ENCODE measurements at places on chromosomes 5 and 9. TPM values are rescaled to one million over a fixed set of nuclear protein-coding genes. Genes with fewer than 3 reads are reported as not detected.

- H3K27ac ChIP-seq = no peak overlapping the region
- no peak overlapping the region for H3K4me3 ChIP-seq
- no peaks in the 10 kb centered on the region for H3K36me3 ChIP-seq
- no peaks in the 10 kb centered on the region for H3K4me1 ChIP-seq
- DNase-seq = no peak
Measured at GRCh38 chr9:109755040-109755439, 25.0 kb upstream of the PALM2AKAP2 start.

- H3K27me3 ChIP-seq = no peaks in the 10 kb centered on the region
- no peaks in the 10 kb centered on the region for H3K36me3 ChIP-seq
- H3K4me3 ChIP-seq = no peak overlapping the region
- no peak for DNase-seq
- H3K4me1 ChIP-seq = no peaks in the 10 kb centered on the region
Measured at GRCh38 chr5:133290669-133291240, 238.9 kb downstream of the HSPA4 start.

Gene CATSPER3
- total RNA-seq = 0.82 TPM

DNA sequence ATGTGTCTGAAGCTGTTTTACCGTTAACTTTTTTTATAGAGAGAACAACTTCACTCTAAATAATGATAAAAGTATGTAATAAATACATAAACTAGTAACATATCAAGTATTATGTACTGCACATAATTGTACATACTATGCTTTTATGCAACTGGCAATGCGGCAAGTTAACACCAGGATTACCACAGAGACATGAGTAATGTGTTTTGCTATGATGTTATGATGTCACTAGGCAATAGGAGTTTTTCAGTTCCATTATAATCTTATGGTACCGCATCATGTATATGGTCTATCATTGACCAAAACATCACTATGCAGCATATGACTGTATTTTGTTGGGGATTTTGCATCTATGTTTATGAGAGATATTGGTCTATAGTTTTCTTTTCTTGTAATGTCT lies 326.4 kb upstream of the TARS1 start:
- H3K4me3 ChIP-seq = no peak overlapping the region
- no peaks in the 10 kb centered on the region for H3K4me1 ChIP-seq
- no peaks in the 10 kb centered on the region for H3K36me3 ChIP-seq
- no peak overlapping the region for H3K27ac ChIP-seq
- DNase-seq = no peak

DNA sequence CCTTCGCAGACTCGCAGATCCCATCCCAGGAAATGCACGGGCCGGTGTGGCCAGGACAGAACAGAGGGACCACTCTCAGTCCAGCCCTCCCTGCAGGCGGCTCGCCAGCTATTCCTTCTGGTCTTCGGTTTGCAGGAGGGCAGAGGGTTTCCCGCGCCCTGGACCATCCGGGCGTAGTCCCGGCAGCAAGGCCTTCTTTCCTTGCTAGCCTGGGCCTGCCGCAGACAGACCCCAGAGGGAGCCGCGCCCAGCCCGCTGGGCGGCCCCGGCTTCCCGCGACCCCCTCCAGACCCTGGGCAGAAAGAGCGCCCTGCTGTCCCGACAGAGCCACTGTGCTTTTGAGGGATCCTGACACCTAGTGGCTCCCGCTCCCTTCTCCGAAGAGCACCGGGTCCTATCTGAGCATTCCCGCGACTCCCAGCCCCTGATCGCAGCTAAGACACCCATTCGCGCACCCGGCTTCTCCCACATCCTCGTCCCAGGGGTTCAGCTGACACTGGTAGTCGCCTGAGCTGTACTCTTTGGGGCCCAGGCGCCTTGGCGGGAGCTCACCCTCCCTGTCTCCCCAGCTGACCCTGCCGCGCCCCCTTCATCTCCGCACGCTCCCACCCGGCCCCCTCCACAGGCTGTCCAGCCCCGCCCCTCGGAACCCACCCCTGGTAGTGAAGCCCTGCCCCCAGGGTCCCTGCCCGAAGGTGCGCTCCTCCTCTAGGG lies 1.1 kb downstream of the CFAP90 start:
- H3K4me1 ChIP-seq = peaks cover 19% of the 10 kb centered on the region
- peaks cover 1% of the 10 kb centered on the region for H3K36me3 ChIP-seq
- peak overlapping the region; percentile 16 for H3K4me3 ChIP-seq
- peaks cover 60% of the 10 kb centered on the region for H3K27me3 ChIP-seq

Gene PCDHGA2
- total RNA-seq = not detected

DNA sequence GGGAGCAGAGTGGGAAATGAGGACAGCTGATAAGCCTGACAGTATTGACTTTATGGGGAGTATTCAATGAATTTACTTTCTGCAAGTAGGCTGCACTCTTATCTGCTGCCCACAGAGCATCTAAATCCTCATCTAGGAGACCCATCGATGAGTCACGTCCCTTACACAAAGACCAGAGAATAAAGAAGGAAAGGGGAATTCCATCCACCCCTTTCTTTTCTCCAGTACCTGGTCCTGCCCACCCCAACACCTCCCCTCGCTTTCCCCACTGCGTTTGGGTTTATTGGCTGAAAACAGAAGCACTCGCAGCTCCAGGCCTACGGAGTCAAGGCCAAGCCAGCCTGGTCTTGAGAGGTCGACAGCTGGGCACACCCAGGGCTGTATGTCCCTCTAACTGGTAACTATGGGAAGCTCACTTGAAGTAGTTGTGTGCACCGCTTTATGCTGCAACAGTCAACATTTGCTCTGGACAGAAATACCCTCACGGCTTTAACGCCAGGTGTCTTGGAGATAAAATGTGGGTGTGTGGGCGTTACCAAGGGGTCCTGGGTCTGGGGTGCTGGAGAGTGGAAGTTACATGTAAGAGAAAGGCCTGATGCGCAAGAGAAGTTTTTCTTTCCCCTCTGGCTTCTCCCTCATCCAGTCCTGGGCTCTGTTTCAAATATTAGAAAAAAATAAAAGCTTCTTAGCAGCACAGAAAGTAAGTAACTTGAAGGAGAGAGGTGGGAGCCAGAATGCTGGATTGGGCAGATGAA lies 14.5 kb upstream of the TAL2 start:
- peaks cover 1% of the 10 kb centered on the region for H3K27me3 ChIP-seq
- H3K4me3 ChIP-seq = no peak overlapping the region
- H3K27ac ChIP-seq = no peak overlapping the region
- H3K36me3 ChIP-seq = peaks cover 2% of the 10 kb centered on the region
- no peaks in the 10 kb centered on the region for H3K4me1 ChIP-seq

Gene IFNA10
- not detected for total RNA-seq

Gene SLC6A19
- total RNA-seq = not detected

DNA sequence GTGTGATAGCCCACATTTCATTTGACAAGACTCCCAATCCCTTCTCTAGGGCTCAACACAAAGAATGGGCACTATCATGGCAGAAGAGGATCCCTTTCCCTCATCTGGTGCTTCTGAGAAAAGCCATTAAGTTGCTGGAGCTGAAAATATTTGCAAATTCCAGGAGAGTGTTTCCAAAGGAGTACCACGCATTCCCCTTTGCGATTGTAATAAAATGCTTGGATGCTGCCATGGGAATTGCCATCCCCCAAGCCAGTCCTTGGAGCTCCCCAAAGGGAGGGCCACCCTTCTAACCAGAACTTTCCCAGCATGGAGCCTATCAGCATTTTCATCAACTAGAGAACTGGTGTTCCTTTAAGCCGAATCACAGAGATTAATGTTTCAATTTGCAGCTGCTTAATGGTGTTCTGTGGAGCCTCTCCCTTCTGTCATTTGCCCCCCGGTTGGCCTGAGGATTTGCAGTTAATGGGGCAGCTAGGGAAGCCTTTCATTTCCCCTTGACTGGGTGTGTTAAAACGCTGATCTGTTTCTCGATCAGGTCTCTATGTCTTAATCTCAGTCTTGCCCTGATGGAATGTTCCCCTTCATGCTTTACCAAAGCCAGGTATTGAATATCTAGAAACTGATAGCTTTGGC lies 133.0 kb downstream of the ENC1 start:
- no peaks in the 10 kb centered on the region for H3K36me3 ChIP-seq
- no peak for DNase-seq
- peaks cover 6% of the 10 kb centered on the region for H3K27me3 ChIP-seq
- no peak overlapping the region for H3K4me3 ChIP-seq

Gene NAIP
- 3.6 TPM for total RNA-seq

GRCh38 chr9:36762958-36763357 lies 190.3 kb downstream of the MELK start:
- H3K4me1 ChIP-seq = peaks cover 1% of the 10 kb centered on the region
- no peak overlapping the region for H3K27ac ChIP-seq
- H3K36me3 ChIP-seq = no peaks in the 10 kb centered on the region
- H3K27me3 ChIP-seq = peaks cover 13% of the 10 kb centered on the region
- H3K4me3 ChIP-seq = no peak overlapping the region

Gene NME5
- not detected for total RNA-seq

DNA sequence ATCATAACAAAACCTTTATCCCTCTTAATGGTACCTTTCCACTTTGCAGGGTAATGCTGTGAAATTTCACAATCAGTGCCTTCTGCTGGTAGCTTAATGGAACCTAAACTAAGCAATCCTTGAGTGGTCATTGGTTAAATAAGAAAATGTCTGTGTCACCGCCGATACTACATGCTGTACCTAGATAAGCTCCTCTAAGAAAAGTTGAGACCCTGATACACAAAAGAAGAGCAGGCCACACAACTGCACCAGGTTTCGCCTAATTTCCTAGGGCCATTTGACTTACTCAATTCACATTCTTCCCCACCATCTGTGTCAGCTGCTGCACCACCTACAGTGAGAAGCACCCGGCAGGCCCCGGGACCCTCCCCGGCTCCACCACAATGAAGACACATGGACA lies 9.0 kb upstream of the EDF1 start:
- H3K27me3 ChIP-seq = no peaks in the 10 kb centered on the region
- peaks cover 2% of the 10 kb centered on the region for H3K36me3 ChIP-seq
- H3K27ac ChIP-seq = no peak overlapping the region
- H3K4me3 ChIP-seq = no peak overlapping the region
- H3K4me1 ChIP-seq = peaks cover 3% of the 10 kb centered on the region

- H3K4me3 ChIP-seq = no peak overlapping the region
- H3K4me1 ChIP-seq = no peaks in the 10 kb centered on the region
- DNase-seq = no peak
- no peaks in the 10 kb centered on the region for H3K36me3 ChIP-seq
Measured at GRCh38 chr5:93267736-93268135, 313.3 kb downstream of the NR2F1-AS1 start.

Gene DPH7
- total RNA-seq = 39.9 TPM

Gene ADGRD2
- not detected for total RNA-seq

GRCh38 chr5:136482206-136482605 lies 116.9 kb upstream of the TRPC7 start:
- H3K27ac ChIP-seq = no peak overlapping the region
- H3K4me1 ChIP-seq = no peaks in the 10 kb centered on the region
- H3K27me3 ChIP-seq = no peaks in the 10 kb centered on the region
- no peak overlapping the region for H3K4me3 ChIP-seq

DNA sequence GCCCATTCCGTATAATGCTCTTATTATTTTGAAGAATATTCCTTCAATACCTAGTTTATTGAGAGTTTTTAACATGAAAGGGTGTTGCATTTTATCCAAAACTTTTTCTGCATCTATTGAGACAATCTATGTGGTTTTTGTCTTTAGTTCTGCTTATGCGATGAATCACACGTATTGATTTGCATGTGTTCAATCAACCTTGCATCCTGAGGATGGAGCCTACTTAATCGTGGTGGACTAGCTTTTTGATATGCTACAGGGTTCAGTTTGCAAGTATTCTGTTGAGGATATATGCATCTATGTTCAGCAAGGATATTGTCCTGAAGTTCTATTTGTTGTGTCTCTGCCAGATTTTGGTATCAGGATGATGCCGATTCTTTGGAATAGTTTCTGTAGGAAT lies 1070.3 kb upstream of the CDH18 start:
- no peaks in the 10 kb centered on the region for H3K27me3 ChIP-seq
- DNase-seq = no peak
- no peak overlapping the region for H3K27ac ChIP-seq

Gene SPZ1
- total RNA-seq = not detected

Gene ITK
- total RNA-seq = 215 TPM

DNA sequence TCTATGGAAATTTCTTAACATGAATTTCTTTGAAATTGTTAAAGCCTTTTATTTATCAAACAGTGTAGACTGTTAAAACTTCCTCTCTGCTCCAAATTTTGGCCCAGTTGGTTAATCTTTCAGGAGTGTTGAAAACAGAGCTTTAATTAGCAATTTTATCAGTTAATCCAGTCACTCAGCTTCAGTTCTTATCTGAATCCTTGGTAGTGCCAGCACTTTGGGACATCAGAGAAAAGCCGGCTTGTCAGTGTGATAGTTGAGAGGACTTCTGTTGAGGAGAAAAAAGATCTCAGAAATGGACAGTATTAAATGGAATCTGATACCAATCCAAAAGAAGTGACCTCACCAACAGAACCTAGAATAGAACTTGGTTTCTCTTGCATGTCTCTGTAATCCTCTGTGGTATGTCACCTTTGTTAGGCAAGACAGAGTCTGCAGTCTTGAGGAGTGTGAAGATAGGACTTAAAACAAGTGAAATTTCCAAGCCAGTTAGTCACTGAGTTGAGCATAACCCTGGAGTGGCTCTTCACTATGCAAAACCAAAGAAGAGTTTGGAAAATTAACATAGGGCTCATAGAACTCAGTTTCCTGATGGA lies 251.8 kb downstream of the NNT start:
- no peak overlapping the region for H3K4me3 ChIP-seq
- H3K27ac ChIP-seq = no peak overlapping the region
- H3K4me1 ChIP-seq = no peaks in the 10 kb centered on the region
- DNase-seq = no peak
- H3K36me3 ChIP-seq = no peaks in the 10 kb centered on the region

DNA sequence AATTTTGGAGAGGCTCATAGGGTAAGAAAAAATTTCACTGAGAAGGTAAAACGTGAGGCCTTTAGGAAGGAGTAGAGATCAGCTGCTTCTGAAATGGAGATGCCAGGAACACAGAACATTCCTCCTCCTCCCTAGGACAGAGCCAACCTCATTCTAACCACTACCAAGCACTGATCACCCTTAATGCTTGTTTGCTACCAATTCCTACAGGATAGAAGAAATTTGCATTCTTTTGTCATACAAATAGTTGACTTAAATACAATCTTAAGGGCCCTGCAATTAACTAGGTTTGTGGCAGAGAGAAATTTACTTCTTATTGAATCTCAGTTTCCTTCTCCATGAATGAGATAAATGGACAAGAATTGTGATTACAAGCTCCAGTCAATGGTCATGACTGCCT lies 780.2 kb upstream of the WWC1 start:
- no peak for DNase-seq
- no peaks in the 10 kb centered on the region for H3K27me3 ChIP-seq
- no peak overlapping the region for H3K4me3 ChIP-seq
- H3K36me3 ChIP-seq = no peaks in the 10 kb centered on the region
- H3K27ac ChIP-seq = no peak overlapping the region

- DNase-seq = no peak
- peaks cover 16% of the 10 kb centered on the region for H3K4me1 ChIP-seq
- no peak overlapping the region for H3K4me3 ChIP-seq
- no peak overlapping the region for H3K27ac ChIP-seq
- H3K27me3 ChIP-seq = no peaks in the 10 kb centered on the region
Measured at GRCh38 chr5:131245312-131245711, 18.5 kb upstream of the CDC42SE2 start.

GRCh38 chr5:175383350-175383749 lies 60.6 kb downstream of the DRD1 start:
- no peak for DNase-seq
- H3K4me1 ChIP-seq = no peaks in the 10 kb centered on the region
- H3K36me3 ChIP-seq = no peaks in the 10 kb centered on the region
- H3K27me3 ChIP-seq = peaks cover 15% of the 10 kb centered on the region
- H3K4me3 ChIP-seq = no peak overlapping the region

Data from activated CD8-positive, alpha-beta memory T cell treated with anti-CD3 and anti-CD28 coated beads, Interleukin-2, amount 10 ng/mL, durations not matched to agents 7 days and 5 days (primary cell).